ENCODE measurements at places on chromosomes 2 and 18.
A peak's percentile ranks its signal among the peaks of the same experiment; 100 is the strongest.

GRCh38 chr2:127361929-127362885 is 25.6 kb downstream of the MAP3K2 start:
- DNase-seq: no peak

GRCh38 chr18:3103576-3103975 is 90.6 kb upstream of the LPIN2 start:
- DNase-seq: no peak

DNA sequence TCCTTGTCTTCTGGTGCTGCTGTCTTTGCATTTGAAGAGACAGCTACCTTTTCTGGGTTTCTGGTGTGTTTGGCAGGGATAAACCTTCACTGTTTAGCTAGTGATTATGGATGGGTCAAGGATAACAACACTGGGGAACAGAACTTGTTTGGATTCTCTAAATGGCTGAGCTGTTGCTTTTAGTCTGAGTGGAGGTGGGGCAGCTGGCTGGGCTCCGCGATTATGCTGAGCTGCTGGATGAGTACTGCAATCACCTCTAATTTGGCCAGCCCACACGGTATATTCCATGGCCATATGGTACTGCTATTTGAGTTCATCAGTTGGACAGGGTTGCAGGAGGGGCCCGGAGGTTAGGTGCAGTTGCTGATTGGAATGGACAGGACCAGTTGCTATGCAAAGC is 361.6 kb upstream of the TFPI start:
- DNase-seq: no peak

GRCh38 chr18:51645607-51646006 is 448.1 kb upstream of the MEX3C start:
- no peak for DNase-seq

GRCh38 chr2:95166065-95166763 is 605 bp downstream of the ZNF2 start:
- DNase-seq: no peak

DNA sequence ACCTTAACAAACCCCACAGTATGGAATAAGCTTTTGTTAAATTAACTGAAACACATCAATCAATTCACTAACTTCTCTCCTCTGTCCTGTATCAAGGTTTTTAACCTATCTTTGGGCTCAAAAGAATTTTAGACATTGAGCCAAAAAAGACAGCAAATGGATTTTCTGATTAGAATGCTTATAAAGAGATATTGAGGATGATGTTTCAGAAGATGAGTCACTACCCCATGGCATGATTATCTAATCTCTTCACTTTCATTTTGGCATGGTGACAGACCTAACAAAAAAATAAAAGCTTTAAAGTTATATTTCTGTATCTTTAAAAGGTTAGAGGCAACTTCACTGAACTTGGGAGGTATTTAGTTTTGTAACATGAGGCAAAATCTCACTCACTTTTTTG is 55.5 kb downstream of the SGPP2 start:
- DNase-seq: no peak

DNA sequence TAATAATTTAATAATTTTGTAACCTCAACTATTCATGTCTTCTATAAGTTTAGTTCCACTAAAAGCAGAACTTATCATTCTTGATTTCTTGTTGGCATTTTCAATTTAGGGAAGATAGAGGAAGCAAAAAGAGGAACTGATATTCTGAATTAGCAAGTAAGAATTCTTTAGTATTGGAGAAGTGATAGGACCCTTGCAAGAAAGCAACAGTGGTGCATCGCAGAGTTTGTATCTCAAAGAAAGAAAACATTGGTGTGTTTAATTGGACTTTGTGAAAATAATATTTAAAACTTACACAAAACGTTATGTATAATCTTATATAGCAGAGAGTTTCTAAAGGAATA is 36.5 kb upstream of the TNFRSF11A start:
- DNase-seq: no peak

DNA sequence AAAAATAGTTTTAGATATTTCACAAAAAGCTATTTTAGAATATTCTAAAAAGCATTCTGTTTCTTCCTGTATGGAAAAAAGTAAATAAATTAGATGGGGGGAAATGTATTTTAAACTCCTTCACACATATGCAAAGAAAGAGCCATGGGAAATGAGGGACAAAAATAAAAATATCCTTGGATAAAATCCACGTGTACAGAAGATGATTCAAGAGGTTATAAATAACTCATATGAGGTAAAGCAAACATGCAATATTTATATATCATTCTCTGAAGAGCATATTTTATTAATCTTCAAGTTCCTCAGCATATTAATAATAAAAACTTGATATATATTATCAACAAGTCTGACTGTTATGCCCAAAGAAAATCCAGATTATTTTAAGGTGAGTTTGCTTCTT is 8.8 kb upstream of the GFPT1 start:
- DNase-seq: no peak

DNA sequence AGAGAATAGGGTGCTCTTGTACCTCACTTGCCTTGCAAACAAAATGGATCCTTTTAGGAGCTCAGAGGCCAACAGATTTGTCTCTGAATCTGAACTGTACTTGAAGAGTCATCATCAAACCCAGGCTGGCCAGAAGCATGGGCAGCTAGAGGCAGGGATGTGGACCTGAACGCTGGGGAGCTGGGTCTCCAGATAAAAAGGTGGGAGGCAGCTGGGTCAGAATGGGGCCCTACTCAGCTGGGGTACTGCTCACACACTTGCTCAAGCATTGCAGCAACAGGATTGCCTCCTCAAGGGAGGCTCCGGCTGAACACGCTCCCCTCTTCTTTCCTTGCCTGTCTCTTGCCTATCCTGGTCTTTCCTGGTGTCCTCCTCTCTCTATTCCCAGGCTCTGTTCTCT is 57.3 kb upstream of the SIX3 start:
- no peak for DNase-seq

- DNase-seq: no peak
These were observed 10.4 kb upstream of the MSGN1 start for GRCh38 chr2:17805717-17806363.

DNA sequence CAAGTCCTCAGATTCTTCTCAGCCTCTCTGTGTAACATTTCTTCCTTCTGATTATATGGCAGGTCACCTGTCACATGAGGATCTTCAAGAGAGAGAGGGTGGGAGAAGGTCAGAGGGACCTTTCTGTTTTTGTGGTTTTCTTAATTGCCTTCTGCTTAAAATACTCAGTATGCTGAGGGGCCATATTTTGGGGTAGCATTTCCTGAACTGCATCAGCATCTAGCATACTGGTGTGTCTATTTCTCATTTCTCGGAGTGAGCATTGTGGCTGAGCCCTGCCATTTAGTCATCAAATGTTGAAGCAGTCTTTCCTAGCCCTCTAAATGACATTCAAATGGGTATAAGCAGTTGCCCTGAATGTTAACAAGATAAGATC is 162.7 kb downstream of the MYO3B start:
- DNase-seq: no peak

GRCh38 chr2:138600732-138601457 is 99.3 kb downstream of the SPOPL start:
- DNase-seq: no peak

GRCh38 chr18:46536215-46536874 is 120.7 kb downstream of the LOXHD1 start:
- DNase-seq: peak; percentile 3

GRCh38 chr2:127196998-127197397 is 23.1 kb downstream of the CYP27C1 start:
- no peak for DNase-seq

DNA sequence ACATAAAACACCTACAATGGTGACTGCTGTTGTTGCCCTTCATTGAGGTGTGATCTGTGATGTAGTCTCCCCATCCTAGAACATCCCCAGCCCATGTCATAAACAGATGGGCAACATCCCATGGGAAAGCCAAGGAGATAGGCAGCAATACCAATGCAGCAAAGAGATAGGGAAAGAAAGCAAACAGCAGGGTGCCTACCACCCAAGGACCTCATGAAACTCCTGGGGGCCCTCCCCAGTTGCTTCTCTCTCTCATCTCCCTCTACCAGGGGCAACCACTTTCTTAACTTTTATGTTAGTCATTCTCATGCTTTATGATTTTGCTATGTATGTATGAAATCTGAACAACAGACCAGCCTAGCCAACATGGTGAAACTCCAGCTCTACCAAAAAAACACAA is 8.1 kb upstream of the ITPRIPL1 start:
- no peak for DNase-seq

- no peak for DNase-seq
These were observed 22.2 kb downstream of the RMDN2 start for GRCh38 chr2:37947306-37947705.

DNA sequence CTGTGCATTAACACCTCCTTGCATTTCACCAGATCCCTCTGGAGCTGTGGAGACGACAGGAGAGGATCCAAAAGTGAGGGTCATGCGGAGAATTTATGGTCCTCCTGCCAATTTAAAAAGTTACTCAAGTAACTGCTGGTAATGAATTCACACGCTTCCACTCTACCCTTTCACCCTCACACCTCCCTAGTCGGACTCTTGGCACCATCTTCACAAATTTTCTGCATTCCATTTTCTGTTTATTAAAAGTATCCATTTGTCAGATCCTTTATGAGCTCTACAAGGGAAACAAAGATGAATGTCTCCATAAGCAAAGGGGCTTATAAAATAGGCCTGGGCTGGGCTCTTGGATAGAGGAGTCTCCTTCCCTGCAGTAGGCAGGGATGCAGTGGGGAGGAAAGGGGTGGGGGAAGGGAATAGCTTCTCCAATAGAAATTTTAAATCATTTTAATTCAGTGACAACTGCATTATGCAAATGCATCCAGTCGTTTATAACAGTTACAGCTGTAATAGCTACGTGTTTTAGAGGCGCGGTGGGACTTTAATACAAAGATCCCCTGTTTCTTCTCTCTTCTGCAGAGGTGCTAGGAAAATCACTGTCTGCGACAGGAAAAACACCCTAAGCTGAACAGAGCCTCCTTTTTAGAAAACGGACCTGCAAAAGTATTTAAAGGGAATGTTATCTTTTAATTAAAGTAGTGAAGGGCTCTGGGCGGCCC is 132.2 kb downstream of the EPHA4 start:
- DNase-seq: no peak

DNA sequence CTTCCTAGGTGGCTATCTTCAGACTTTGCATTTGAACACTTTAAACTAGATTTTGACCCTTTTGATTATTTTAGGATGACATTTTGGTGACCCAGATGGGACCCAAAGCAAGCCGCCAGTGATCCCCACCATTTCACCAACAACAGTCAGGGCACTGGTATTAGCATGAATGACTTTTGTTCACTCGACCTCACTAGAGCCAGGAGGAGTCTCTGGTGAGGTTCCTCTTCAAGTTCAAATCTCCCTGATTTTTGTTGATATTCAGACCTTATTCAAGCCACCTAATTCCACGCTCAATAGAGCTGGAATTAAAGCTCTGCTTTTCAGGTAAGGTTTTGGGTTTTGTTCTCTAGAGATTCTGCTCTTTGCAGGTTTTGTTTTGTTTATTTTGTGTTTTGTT is 202.3 kb downstream of the MREG start:
- no peak for DNase-seq

GRCh38 chr2:172100080-172100934 is 2.4 kb downstream of the DLX2 start:
- no peak for DNase-seq

GRCh38 chr2:168550670-168551069 is 94.6 kb downstream of the CERS6 start:
- no peak for DNase-seq

DNA sequence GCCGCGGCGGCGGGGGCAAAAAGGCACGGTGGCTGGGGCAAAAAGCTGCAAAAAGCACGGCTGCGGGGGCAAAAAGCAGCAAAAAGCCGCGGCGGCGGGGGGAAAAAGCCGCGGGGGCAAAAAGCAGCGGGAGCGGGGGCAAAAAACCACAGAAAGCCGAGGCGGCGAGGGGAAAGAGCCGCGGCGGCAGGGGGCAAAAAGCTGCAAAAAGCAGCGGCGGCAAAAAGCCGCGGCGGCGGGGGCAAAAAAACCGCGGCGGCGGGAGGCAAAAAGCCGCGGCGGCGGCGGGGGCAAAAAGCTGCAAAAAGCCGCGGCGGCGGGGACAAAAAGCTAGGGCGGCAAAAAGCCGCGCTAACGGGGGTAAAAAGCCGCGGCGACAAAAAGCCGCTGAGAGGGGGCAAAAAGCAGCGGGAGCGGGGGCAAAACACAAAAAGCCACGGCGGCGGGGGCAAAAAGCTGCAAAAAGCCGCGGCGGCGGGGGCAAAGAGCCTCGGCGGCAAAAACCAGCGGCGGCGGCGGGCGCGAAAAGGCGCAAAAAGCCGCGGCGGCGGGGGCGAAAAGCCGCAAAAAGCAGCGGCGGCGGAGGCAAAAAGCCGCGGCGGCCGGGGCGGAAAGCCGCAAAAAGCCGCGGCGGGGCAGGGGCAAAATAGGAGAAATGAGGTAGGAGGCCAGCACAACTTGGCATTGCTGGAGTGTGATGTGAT is 123.4 kb downstream of the ANKRD30BL start:
- no peak for DNase-seq

GRCh38 chr2:6535572-6535971 is 330.1 kb downstream of the CMPK2 start:
- no peak for DNase-seq

GRCh38 chr2:174477759-174478158 is 9.1 kb downstream of the GPR155 start:
- no peak for DNase-seq

GRCh38 chr2:162591403-162592083 is 247.0 kb downstream of the KCNH7 start:
- no peak for DNase-seq

DNA sequence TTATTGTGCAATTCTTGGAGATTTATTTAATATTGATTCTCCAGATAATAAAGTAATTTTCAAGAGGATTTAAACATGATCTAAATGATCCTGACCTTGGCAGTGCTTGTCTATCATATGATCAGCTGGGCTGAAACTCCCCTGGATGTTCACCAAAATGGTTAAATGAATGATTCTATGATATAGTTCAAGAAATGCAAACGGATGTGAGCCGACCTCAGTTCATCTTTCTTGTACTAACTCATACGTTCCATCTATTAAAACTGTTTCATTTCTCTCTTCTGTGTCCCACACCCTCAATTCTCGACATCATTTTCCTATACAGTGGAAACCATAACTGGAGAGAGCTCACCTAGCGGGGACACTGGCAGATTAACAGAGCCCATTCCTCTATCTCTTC is 281.7 kb upstream of the CCDC68 start:
- DNase-seq: no peak

GRCh38 chr18:70468861-70469547 is 180.2 kb downstream of the SOCS6 start:
- no peak for DNase-seq

DNA sequence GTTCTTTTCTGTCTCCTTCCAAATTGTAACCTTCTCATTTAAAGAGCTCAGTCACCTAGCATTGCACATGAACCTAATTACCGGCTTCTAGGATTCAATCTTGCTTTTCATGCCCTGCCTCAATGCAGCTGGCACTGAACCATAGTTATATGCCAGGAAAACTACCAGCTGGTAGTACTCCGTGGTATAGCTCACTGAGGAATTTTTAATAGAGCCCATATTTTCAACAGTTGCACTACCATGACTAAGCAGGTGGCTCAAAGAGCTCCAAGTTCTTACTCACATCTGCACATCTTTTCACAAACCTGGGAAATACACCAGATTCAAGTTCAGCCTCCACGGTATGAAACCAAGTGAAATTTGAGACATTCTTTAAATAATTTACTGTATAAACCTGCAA is 363.5 kb downstream of the GRB14 start:
- no peak for DNase-seq

DNA sequence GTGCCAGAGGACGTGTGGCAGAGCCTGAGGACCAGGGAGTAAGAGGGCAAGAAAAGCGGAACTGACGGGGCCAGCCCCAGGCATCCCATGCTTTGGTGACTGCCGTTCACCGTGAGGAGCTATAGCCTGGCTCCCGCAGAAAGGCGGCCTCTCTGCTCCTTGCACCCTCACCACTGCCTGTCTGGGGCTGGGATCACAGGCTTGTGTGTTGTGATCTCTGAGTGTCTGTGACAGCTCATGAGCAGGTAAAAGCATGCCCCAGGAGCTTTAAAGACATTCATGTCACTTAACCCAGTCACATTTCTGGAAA is 266.8 kb upstream of the RAB6C start:
- DNase-seq: no peak

Measured in effector memory CD8-positive, alpha-beta T cell (primary cell).